ENCODE measurements at places on chromosomes 11 and 22.

DNA sequence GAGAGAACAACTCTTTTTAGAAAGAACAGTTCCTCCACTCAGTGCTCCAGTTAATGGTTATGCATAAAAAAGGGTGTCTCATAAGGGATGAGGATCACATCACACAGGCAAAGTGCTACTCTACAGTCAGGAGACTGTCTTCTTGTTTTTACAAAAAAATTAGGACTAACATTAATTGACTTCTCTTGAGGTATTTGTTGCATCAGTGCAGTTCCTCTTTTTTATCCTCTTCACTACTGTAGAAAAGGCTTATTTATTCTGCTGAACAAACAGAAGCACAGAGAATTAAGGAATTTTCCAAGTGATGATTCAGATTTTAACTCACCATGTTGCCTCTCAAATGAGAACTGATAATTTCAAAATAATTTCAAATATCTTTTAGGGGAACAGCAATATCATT is 1.9 kb downstream of the MMP8 start:
- DNase-seq = no peak

GRCh38 chr11:124222407-124222806 is 18.5 kb upstream of the OR8G1 start:
- DNase-seq = no peak

GRCh38 chr22:46036558-46037408 is 59.8 kb upstream of the WNT7B start:
- DNase-seq = peak; percentile 64

GRCh38 chr11:10898003-10898762 is 40.3 kb upstream of the ZBED5 start:
- DNase-seq = no peak

- DNase-seq = no peak
These were observed 24.3 kb upstream of the TRAF6 start for GRCh38 chr11:36534276-36534840.

GRCh38 chr11:116901964-116902688 is 64.7 kb upstream of the APOA1 start:
- DNase-seq = no peak

GRCh38 chr11:10407055-10407454 is 48.0 kb upstream of the AMPD3 start:
- no peak for DNase-seq

GRCh38 chr11:47179655-47179991 is 2.9 kb upstream of the ARFGAP2 start:
- no peak for DNase-seq

DNA sequence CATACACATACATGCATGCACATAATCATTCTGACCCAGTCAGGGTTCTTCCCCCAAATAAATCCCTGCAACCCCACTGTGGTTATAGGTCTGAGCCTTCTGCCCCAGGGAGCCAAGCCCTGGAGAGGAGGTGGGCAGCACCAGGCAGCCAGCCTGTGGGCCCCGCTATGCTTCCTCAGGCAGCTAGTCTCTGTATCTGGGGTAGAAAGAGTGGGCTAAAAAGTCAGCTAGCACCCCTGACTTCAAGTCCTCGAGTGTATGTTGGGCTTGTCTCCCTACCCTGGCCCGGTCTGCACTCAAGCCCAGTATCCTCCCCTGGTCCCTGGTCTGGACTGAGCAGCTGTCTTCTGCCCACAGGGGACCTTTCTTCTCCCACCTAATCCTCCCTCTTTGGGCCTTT is 28.0 kb downstream of the KCNQ1OT1 start:
- no peak for DNase-seq

DNA sequence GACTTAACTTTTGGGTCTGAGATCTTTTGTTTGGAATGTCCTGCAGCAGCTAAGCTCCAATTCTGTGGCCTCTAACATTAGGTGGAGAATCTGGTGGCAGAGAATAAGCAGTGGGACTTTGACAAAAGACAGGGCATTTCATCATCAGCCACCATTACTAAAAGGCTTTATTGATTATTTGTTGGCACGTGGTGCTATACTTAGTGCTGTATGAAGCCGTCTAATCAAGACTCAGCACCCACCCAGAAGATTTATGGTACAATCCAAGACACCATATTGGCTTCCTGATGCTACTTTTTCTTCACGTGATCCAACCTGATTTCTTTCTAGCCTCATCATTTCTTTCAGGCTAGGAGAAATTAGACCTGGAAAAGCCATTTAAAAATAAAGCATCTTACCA is 80.7 kb upstream of the GRAMD1B start:
- no peak for DNase-seq

DNA sequence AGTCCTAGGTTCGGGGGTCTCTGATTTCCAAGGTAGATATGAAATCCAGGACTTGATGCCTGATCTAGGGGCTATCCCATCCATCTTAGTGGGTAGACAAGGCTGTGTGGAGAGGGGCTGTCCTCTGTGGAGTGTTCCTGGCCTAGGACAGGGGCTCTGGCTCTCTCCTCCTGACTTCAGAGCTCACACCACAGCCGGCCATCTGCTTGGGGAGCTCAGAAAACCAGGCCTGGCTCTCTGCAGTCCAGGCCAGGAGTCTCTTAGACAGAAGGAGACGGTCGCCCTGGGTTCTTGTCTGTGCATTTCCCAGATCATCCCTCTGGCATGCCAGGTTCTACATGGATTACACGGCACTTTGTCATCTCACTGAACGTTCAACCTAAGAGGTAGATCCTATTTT is 17.9 kb downstream of the TUB start:
- no peak for DNase-seq

GRCh38 chr11:83063073-83063754 is 8.5 kb downstream of the RAB30 start:
- DNase-seq = no peak
